ENCODE measurements at places on chromosomes 6 and 20. TPM values are rescaled to one million over a fixed set of nuclear protein-coding genes. Genes with fewer than 3 reads are reported as not detected.
A peak's percentile ranks its signal among the peaks of the same experiment; 100 is the strongest.

Gene TFAP2D
- not detected for total RNA-seq

DNA sequence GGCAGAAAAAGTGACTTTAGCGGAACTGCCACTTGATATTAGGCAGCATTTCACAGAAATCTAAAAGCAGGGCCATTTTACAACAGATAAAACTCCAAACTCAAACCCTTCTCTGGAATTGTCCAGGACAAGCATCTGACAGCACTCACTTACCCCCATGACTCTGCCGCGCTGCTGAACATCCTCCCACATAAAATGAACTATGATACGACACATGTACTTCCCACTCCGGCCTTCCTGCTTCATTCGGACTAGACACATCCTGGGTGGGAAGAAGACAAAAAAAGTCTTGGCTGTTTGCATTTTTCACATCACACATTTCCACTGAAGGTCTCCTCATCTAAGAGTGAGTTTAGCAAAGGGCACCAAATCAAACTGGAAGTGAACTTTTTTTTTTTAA is 54.8 kb upstream of the FAM83C start:
- DNase-seq = no peak
- H3K27ac ChIP-seq = no peak overlapping the region
- no peaks in the 10 kb centered on the region for H3K27me3 ChIP-seq
- peaks cover 18% of the 10 kb centered on the region for H3K36me3 ChIP-seq

GRCh38 chr6:13453771-13454251 is 33.6 kb downstream of the GFOD1 start:
- no peaks in the 10 kb centered on the region for H3K27me3 ChIP-seq
- H3K4me3 ChIP-seq = no peak overlapping the region
- no peak for DNase-seq
- H3K36me3 ChIP-seq = no peaks in the 10 kb centered on the region

DNA sequence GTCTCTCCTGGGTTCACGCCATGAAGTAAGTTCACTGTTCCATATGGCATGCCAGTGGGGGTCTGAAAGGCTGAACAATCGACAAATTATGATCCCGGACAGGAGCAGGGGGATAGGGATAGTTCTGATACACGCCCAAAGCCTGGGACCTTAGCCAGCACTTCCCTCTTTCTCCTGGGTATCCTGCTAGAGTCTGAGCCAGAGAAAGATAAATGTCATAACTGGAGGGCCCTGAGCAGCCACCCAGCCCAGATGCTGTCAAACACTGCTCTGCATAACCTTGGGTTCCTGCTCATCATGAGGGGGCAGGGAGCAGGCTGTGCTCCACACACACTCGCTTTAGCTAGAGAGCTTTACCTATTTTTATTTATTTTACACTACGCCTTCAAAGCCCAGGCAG is 12.3 kb downstream of the EDEM2 start:
- no peaks in the 10 kb centered on the region for H3K27me3 ChIP-seq
- H3K36me3 ChIP-seq = peaks cover 44% of the 10 kb centered on the region
- DNase-seq = no peak

DNA sequence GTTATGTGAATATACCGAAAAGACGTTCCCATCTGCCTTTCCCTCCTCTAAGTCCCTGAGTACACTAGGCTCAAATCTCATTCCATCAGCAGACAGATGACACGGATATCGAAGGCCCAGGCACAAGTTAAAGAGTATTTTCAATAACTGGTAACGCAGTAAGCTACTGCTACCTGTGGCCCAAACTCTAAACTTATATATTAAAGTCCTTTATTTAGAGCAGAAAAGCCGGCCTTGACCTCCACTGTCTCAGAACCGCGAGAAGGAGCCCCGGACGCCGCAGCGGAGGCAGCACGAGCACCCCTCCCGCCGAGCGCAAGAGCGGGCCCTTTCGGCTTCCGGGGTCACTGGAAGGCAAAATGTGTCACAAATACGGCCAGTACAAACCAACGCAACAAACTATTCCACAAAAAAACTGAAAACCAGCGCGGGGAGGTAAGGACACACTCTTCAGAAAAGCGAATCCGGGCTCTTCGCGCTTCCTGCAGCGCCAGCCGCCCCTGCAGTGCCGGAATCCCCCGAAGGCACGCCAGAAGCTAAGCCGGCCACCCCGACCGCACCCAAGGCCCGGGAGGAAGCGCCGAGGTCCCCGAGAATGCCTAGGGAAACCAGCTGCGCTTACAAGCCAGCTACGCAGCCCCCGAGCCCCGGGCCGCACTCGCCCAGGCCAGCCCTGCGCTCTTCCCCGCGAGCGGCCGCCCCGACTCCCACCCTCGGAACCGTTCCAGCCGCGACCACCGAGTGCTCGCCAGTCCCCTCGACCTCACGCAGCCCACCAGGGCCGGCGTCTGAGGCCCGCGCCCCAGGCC is 681 bp downstream of the DIDO1 start:
- H3K27ac ChIP-seq = peak overlapping the region; percentile 97
- H3K27me3 ChIP-seq = no peaks in the 10 kb centered on the region
- H3K4me1 ChIP-seq = peaks cover 81% of the 10 kb centered on the region
- H3K4me3 ChIP-seq = peak overlapping the region; percentile 92

Gene HSD17B8
- total RNA-seq = 19.0 TPM

DNA sequence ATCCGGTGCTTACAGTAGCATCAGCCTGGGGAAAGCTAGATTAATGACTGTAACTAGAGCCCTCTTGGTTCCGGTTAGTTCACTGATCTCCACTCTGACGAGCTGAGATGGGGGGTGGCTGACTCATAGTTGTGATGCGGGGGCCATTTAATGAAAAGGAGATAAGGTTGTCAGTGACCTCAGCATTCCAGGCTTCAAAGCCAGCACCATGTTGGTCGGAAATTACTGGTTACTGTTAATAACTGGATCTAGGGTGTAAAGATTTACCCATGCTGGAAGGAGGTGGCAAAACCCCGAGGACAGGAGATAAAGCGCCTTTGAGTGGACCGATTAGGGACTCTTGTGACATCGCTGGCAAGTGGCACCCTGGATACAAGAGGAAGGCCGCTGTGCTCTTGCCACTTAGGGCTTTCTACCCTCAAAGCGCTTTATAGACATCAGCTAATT is 21.1 kb downstream of the FOXC1 start:
- no peak overlapping the region for H3K4me3 ChIP-seq
- H3K36me3 ChIP-seq = no peaks in the 10 kb centered on the region
- peaks cover 44% of the 10 kb centered on the region for H3K27me3 ChIP-seq
- H3K27ac ChIP-seq = no peak overlapping the region
- DNase-seq = peak; percentile 28

GRCh38 chr6:158021814-158022748 is 40.4 kb downstream of the SYNJ2 start:
- peaks cover 34% of the 10 kb centered on the region for H3K4me1 ChIP-seq

Gene BEND3
- total RNA-seq = 1.1 TPM

DNA sequence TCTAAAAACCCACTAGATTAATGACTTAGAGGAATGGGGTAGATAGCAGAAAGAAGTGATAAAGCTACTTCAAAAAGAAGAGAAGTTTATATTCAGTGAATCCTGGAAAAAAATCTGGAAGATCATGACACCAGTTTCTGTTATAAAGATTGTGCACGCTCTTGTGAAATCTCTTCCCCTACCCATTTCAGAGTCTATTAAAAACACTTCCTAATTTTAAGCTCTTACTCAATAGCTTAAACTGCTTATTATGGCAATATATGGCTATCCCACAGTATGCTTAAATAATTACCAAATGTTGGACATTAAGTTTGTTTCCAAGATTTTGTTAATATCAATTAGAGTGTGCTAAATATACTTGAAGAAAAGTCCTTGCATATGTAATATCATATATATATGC is 585.3 kb upstream of the MAN1A1 start:
- H3K4me3 ChIP-seq = no peak overlapping the region
- no peaks in the 10 kb centered on the region for H3K36me3 ChIP-seq
- no peaks in the 10 kb centered on the region for H3K4me1 ChIP-seq
- no peak overlapping the region for H3K27ac ChIP-seq
- no peaks in the 10 kb centered on the region for H3K27me3 ChIP-seq
- no peak for DNase-seq

- DNase-seq = no peak
- H3K4me1 ChIP-seq = no peaks in the 10 kb centered on the region
- no peak overlapping the region for H3K4me3 ChIP-seq
- no peaks in the 10 kb centered on the region for H3K36me3 ChIP-seq
- no peaks in the 10 kb centered on the region for H3K27me3 ChIP-seq
These were observed 32.7 kb downstream of the LRRC1 start for GRCh38 chr6:53827531-53827930.

Gene RAB44
- total RNA-seq = not detected

DNA sequence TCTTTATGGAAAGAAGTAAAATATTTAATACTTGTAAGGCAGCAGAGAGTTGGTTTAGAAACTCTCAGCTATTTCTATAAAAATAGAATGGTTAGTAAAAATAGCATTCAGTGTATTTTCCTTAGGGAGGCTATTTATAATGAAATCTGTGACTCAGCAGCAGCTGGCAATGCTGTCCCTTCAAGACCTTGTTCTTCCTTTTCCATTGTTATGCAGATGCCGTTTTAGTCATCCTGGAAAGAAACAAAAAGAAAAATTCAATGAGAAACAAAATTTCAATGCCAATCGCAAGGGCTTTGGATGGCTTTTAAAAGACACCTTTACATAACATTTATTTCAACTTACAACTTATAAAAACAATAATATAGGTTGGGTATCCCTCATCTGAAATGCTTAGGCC is 17.5 kb downstream of the MPC1 start:
- H3K36me3 ChIP-seq = peaks cover 29% of the 10 kb centered on the region
- H3K27ac ChIP-seq = peak overlapping the region; percentile 67
- no peaks in the 10 kb centered on the region for H3K4me1 ChIP-seq

GRCh38 chr20:48214601-48215000 is 429.3 kb upstream of the SULF2 start:
- H3K27ac ChIP-seq = no peak overlapping the region
- no peaks in the 10 kb centered on the region for H3K4me1 ChIP-seq
- H3K27me3 ChIP-seq = no peaks in the 10 kb centered on the region
- H3K4me3 ChIP-seq = no peak overlapping the region

DNA sequence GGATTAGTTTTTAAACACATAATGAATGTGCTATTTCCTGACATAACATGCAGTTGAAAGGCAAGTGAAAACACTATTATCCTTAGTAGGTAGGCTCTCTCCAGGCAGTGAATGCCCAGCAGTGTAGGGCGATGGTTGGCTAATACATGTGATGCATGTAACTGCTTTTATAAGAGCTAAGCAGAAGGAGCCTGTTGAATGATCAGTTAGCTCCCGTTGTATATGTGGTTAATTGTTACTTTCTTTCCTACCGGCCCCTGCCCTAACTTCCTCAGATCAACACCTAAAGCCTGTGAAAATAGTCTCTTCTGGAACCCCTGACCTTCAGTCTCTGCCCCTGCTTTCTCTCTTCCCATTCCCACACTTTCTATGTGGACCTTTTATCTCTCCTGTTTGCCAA is 10.5 kb downstream of the SOX4 start:
- DNase-seq = no peak
- H3K27ac ChIP-seq = no peak overlapping the region
- peaks cover 2% of the 10 kb centered on the region for H3K4me1 ChIP-seq
- H3K27me3 ChIP-seq = no peaks in the 10 kb centered on the region

DNA sequence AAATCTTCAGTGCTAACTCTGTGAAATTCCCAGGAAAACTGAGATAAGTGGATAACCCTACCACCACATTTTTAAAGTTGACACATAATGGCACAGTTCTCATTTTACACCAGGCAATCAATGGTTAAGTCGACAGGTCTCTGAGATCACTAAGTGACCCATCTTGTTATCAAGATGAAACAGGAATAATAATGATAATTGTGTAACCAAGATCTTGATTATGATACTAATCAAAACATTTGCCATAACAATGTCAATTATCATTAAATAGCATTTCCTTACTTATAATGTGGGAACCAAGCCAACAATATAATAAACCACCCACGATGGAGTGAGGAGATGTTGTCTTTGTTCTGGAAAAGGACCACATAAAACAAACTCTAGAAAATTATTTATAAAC is 541.6 kb downstream of the TFAP2B start:
- DNase-seq = no peak
- no peaks in the 10 kb centered on the region for H3K4me1 ChIP-seq
- H3K27me3 ChIP-seq = no peaks in the 10 kb centered on the region
- H3K27ac ChIP-seq = no peak overlapping the region
- no peak overlapping the region for H3K4me3 ChIP-seq

Gene OR2H2
- not detected for total RNA-seq

Gene C6orf118
- not detected for total RNA-seq

Gene RAET1G
- not detected for total RNA-seq

DNA sequence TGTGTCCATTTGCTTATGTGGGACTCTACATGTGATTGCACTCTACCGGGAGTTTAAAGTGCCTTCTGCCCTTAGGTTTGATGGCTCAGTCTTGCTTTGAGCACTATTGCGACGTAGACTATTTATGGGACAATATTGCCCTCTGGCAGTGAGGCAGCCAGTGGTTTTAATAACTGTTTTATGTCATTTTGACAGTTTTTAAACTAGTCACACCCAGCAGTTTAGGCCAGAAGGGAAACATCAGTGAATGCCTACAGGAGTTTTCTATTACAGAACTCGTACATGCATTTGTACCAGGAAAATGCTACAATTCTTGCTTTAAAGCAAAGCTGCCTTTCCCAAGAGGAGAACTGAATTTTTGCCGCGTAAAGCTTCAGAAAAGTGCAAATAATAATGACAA is 813.7 kb downstream of the KIF16B start:
- H3K4me3 ChIP-seq = no peak overlapping the region
- H3K36me3 ChIP-seq = no peaks in the 10 kb centered on the region
- no peak for DNase-seq
- H3K4me1 ChIP-seq = peaks cover 16% of the 10 kb centered on the region
- no peaks in the 10 kb centered on the region for H3K27me3 ChIP-seq

DNA sequence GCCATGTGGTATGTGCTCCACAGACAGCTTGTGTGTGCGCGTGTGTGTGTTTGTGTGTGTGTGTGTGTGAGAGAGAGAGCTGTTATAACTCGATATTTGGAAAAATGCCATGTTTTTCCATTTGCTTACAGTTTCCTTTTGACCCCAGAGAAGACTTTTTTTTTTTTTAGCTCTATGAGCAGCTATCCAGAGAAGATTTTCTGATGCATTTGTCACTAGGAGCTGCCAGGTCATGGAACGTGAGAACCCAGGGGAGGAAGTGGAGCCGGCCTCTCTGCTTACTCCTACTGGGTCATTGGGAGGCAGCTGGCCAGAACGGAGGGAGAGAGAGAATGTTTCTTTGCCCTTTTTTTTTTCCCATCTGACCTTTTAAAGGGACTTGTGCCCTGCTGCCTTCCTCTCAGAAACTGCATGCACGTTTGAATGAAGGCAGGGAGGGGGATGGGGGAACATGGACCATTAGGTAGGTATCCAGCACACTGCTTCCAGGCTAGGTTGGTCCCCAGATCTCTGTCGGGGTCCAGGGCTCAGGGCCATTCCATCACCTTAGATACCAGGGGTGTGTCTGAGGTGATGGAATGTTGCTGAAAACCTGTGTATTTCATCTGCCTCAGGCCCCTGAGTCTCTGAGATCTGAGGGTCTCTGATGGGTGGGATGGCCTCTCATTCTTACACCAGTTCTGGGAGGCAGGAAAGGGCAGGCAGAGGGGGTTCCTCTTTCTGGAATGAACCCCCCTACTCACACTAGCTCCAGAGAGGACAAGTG is 11.2 kb upstream of the MRPS18A start:
- no peaks in the 10 kb centered on the region for H3K27me3 ChIP-seq
- H3K4me3 ChIP-seq = no peak overlapping the region
- no peak overlapping the region for H3K27ac ChIP-seq
- no peaks in the 10 kb centered on the region for H3K36me3 ChIP-seq
- DNase-seq = no peak

Gene C4B
- total RNA-seq = 88.5 TPM

GRCh38 chr20:3014662-3015061 is 28.8 kb upstream of the GNRH2 start:
- no peak for DNase-seq
- H3K4me3 ChIP-seq = no peak overlapping the region
- H3K4me1 ChIP-seq = no peaks in the 10 kb centered on the region
- no peak overlapping the region for H3K27ac ChIP-seq
- no peaks in the 10 kb centered on the region for H3K27me3 ChIP-seq

Gene PHACTR1
- 7.5 TPM for total RNA-seq
